ENCODE measurements at places on chromosomes 6 and 20. TPM values are rescaled to one million over a fixed set of nuclear protein-coding genes. Genes with fewer than 3 reads are reported as not detected.

The MYLK2 gene
- total RNA-seq = 1.8 TPM

The FERMT1 gene
- 5.6 TPM for total RNA-seq

The OOEP gene
- not detected for total RNA-seq

The ZNF318 gene
- 7.9 TPM for total RNA-seq

The ANKRD6 gene
- 9.3 TPM for total RNA-seq

The TMEM217 gene
- 0.19 TPM for total RNA-seq
